ENCODE measurements at places on chromosomes 6 and 20.

DNA sequence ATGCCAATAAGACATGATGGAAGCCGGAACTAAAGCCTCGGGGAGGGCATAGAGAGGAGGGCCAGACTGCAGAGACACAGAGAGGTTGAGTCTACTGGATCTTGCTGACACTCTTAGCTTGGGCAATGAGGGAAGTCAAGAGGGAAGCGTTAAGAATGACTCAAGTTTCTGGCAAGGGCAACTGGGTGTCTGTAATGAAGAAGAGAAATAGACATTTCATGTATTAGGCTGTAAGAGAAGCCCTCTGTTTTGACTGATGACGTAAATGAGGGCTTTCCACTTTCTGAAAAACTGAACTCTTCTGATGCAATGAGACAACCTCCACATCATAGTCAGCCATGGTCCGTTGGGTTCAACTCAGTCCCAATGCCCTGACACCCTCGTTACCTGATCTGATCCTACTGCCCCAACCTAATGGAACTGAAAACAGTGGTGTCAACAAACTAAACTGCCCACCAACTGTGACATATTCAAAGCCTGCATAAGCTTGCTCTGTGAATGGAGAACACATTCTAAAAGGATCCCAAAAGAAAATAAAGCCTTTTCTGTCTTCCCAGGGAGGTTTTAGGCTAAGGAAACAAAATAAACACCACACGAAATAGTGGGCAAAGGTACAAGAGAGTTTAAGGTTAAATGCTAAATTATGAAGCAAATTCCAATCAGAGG, 45.8 kb upstream of the PNRC1 start:
- no peak for DNase-seq

DNA sequence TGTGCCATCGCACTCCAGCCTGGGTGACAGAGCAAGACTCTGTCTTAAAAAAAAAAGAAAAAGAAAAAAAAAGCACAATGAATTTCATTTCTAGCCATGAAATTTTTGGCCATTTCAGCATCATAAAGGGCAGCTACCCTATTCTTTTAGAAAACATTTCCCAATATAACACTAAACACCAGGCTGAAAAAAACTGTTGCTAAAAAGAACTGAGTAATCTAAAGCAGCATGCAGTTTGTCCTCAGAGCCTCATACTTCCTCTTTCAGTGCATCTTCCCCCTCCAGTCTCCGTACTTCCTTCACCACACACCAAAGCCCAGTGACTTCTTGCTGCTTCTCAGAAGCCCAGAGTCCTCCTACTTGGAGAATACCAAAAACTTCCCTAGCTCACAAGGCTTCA, 5.6 kb upstream of the IFNGR1 start:
- DNase-seq, result no peak

- no peak for DNase-seq
Measured at GRCh38 chr6:117513778-117514365, 31.4 kb downstream of the DCBLD1 start.

DNA sequence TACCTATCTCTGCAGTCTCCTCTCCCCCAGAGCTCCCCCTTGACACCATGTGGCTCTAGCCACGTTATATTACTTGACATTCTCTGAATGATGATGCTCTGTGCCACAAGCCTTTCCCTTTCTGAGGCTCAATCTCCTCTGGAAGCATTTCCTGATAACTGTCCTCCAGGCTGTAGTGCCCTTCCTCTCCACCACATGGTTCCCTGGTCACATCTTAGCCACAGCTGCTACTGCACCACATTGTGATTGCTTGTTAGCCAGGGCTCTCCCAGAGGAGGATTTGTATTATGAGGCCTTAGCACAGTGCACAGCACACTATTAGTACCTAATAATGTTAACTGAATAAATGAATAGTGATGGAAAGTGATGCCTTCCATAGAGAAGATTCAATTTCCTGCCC, 63.9 kb upstream of the RCAN2 start:
- DNase-seq, result no peak

GRCh38 chr6:73169633-73170032, 55.7 kb downstream of the KHDC1L start:
- DNase-seq, result no peak

DNA sequence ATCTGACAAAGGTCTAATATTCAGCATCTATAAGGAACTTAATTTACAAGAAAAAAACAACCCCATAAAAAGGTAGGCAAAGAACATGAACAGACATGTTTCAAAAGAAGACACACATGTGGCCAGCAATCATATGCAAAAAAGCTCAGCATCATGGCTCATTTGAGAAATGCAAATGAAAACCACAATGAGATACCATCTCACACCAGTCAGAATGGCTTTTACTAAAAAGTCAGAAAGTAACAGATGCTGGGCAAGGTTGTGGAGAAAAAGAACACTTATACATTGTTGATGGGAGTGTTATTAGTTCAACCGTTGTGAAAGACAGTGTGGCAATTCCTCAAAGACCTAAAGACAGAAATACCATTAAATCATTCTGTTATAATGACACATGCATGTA, 289.9 kb upstream of the MMS22L start:
- DNase-seq, result no peak

- no peak for DNase-seq
Measured at GRCh38 chr6:87224971-87225370, 69.6 kb downstream of the ZNF292 start.

GRCh38 chr6:127921982-127922381, 21.1 kb upstream of the THEMIS start:
- no peak for DNase-seq
